ENCODE measurements at places on chromosomes 7 and 10.

DNA sequence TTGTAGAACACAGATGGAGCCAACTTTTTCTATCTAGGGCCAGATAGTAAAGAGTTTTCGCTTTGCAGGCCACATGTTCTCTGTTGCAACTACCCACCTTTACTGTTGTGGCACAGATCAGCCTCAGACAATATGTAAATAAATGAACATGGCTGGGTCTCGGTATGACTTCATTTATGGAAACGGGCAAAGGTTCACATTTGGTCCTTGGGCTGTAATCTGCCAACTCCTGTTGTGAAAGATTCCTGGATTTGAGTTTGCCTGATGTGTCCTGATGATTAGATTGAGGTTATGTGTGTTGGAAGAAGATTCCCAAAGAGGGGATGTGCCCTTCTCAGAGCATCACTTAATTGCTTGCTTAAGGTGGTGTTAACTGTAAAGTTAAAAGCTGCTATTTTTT is 38.2 kb downstream of the RBM20 start:
- H3K27ac ChIP-seq = no peak overlapping the region
- no peaks in the 10 kb centered on the region for H3K36me3 ChIP-seq
- DNase-seq = no peak

DNA sequence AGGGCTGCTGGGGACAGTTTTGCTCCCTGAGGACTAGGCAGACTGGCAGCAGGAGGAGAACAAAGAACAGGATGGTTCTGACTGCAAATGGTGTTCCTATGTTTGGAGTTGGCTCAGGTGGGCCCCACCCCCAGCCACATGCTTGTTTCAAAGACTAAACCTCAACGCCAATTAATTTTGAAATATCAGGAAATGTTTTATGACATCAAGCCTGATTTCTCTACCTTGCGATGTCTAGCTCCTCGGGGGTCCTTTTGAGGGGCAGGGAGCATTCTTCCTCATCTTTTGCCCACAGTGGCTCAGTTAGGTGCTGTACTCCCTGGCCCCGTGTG is 4.1 kb upstream of the MYH16 start:
- no peak for DNase-seq
- H3K27me3 ChIP-seq = no peaks in the 10 kb centered on the region
- no peaks in the 10 kb centered on the region for H3K36me3 ChIP-seq
- no peak overlapping the region for H3K4me3 ChIP-seq
- H3K27ac ChIP-seq = no peak overlapping the region

- H3K36me3 ChIP-seq = no peaks in the 10 kb centered on the region
- H3K27ac ChIP-seq = no peak overlapping the region
- no peak for DNase-seq
- H3K27me3 ChIP-seq = no peaks in the 10 kb centered on the region
These were observed 65.6 kb upstream of the ADO start for GRCh38 chr10:62738916-62739315.

DNA sequence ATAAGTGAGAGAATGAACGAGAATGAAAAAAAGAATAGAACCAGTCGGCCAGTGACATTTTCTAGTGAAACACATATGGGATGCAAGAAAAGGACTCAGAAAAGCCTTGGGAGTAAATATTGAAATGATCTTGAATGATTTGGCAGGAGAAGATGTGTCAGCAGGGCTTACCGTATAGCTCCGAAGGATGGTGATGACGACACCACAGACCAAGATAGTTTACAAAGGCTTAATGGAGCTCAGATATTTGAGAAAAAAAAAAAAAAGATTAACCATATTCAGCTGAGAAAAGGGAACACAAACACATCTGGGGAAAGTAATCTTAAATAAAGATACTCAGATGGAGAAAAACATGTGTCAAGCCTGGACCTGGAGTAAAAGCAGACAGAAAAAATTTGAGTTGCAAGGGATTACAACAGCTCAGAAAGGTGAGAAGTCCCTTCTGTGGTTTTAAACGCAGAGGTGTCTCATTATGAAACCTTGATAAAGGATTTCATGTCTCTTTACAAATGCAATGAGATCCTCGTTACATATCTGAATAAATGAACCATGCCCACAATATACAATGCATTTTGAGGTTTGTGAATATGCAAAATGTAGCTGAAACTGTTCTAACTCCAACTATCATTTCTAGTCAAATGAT is 36.0 kb downstream of the DNAJB9 start:
- H3K27ac ChIP-seq = no peak overlapping the region
- H3K27me3 ChIP-seq = peaks cover 4% of the 10 kb centered on the region
- no peaks in the 10 kb centered on the region for H3K36me3 ChIP-seq
- no peak overlapping the region for H3K4me3 ChIP-seq

- no peak for DNase-seq
- peaks cover 3% of the 10 kb centered on the region for H3K27me3 ChIP-seq
- H3K4me1 ChIP-seq = no peaks in the 10 kb centered on the region
- H3K36me3 ChIP-seq = no peaks in the 10 kb centered on the region
These were observed 40.1 kb downstream of the GPR26 start for GRCh38 chr10:123706236-123706635.

DNA sequence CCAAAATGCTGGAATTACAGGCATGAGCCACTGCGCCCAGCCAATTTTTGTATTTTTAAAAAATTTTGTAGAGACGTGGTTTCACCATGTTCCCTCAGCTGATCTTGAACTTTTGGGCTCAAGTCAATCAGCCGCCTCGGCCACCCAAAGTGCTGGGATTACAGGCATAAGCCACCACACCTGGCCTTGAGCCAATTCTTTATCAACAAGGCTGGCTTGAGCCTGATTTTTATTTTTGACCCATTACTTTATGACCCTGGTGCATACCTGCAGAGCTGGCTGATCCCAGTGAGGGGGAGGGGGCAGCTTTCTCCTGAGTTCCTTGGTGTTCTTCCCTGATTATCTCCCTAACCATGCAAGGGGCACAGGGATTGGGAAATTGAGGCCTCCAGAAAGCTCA is 15.8 kb upstream of the CPA1 start:
- no peak for DNase-seq
- H3K27me3 ChIP-seq = no peaks in the 10 kb centered on the region
- no peak overlapping the region for H3K4me3 ChIP-seq
- H3K36me3 ChIP-seq = no peaks in the 10 kb centered on the region
- peaks cover 28% of the 10 kb centered on the region for H3K4me1 ChIP-seq
- no peak overlapping the region for H3K27ac ChIP-seq

GRCh38 chr10:86367152-86367951 is 757 bp upstream of the GRID1 start:
- no peak for DNase-seq
- H3K4me1 ChIP-seq = peaks cover 18% of the 10 kb centered on the region
- H3K27ac ChIP-seq = no peak overlapping the region
- H3K36me3 ChIP-seq = no peaks in the 10 kb centered on the region
- peaks cover 16% of the 10 kb centered on the region for H3K27me3 ChIP-seq

- no peak overlapping the region for H3K27ac ChIP-seq
- no peaks in the 10 kb centered on the region for H3K4me1 ChIP-seq
- H3K27me3 ChIP-seq = no peaks in the 10 kb centered on the region
- no peak for DNase-seq
- no peak overlapping the region for H3K4me3 ChIP-seq
These were observed 51.7 kb downstream of the SVOPL start for GRCh38 chr7:138649506-138649905.

- H3K36me3 ChIP-seq = no peaks in the 10 kb centered on the region
- no peak overlapping the region for H3K27ac ChIP-seq
- H3K27me3 ChIP-seq = no peaks in the 10 kb centered on the region
- no peaks in the 10 kb centered on the region for H3K4me1 ChIP-seq
These were observed 23.2 kb upstream of the SMURF1 start for GRCh38 chr7:99167072-99167471.

- no peaks in the 10 kb centered on the region for H3K4me1 ChIP-seq
- H3K36me3 ChIP-seq = no peaks in the 10 kb centered on the region
- H3K27me3 ChIP-seq = no peaks in the 10 kb centered on the region
These were observed 287.4 kb upstream of the ZMIZ1 start for GRCh38 chr10:78781251-78781913.

Data from CD4-positive, CD25-positive, alpha-beta regulatory T cell (primary cell).